ENCODE measurements at places on chromosomes 7 and 10. TPM values are rescaled to one million over a fixed set of nuclear protein-coding genes. Genes with fewer than 3 reads are reported as not detected.

DNA sequence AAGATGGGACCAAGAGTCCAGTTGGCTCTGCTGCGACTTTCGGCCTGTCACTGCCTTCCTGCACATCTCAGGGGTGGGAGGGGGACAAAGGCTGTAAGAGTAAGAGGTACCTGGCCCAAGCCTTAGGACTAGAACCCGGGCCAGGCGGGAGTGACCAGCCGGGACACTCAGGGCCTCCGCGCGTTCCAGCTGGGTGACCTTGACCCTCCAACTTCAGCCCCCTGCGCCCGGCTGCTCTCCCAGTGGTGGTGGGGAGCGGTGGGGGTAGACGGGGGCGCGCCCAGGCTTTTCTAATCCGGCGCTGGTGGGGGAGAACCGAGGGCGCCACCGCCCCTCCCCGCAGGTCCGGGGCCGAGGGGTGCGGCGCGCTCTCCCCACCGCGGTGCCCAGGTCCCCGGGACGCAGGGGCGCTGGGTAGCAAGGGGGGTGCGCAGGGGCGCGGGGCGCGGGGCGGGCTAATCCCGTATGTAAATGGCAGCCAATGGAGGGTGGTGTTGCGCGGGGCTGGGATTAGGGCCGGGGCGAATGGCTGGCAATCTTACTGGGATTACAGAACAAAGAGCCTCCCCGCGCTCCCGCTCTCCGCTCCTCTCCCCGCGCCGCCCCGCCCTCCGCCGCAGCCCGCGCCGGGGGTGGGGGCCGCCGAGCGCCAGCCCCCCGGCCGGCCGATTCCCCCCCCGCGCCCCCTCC, at the start of gene GTF2IRD1:
TSS of gene GTF2IRD1 (plus strand) at position 585 of the 690 bp plus-strand sequence. CDS start 54,175 bp downstream, outside the sequence.
- peaks cover 2% of the 10 kb centered on the region for H3K27me3 ChIP-seq
- no peak within 1 kb of the TSS for H3K4me3 ChIP-seq
- H3K27ac ChIP-seq: no peak within 1 kb of the TSS
- peaks cover 7% of the 10 kb centered on the region for H3K4me1 ChIP-seq

DNA sequence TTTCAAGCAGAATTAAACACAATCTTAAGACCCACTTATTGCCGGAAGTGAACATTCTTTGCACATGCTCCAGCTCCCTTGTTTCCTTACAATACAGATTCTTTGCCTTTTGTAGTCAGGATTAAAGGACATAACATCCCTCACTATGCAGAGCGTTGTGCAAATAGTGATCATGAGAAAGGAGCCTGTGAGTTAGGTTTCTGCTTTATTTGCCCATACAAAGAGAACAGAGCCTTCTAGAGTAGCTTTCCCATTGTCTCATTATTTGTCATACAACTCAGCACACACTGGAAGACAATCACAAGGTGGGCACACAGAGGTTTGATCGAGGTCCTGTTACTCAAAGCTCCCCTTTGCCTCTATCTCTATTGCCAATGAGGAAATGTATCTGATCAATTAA, 48.2 kb upstream of the WDR11 start:
- no peak overlapping the region for H3K27ac ChIP-seq
- peaks cover 6% of the 10 kb centered on the region for H3K27me3 ChIP-seq
- H3K4me1 ChIP-seq: no peaks in the 10 kb centered on the region
- H3K4me3 ChIP-seq: no peak overlapping the region
- DNase-seq: no peak

DNA sequence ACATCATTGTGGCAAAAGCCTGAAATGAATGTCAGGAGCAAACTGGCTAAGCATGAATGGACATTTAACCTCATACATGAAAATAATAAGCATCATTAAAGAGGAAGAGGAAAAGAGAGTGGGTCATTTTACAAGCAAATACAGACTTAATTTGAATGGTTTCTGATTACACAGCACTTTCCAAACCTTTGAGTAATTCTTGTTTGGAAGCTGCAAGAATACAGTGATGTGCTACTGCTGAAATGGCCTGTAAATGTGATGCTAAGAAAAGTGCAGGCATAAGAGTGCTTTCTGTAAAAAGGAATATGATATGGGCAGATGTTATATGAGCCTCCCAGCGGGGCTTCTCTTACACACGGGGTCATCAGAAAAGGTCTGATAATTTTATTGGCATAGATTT, 30.2 kb downstream of the TAS2R16 start:
- DNase-seq: no peak
- H3K27me3 ChIP-seq: no peaks in the 10 kb centered on the region
- no peaks in the 10 kb centered on the region for H3K4me1 ChIP-seq
- no peak overlapping the region for H3K4me3 ChIP-seq
- no peaks in the 10 kb centered on the region for H3K36me3 ChIP-seq

- H3K27ac ChIP-seq: no peak overlapping the region
- peaks cover 6% of the 10 kb centered on the region for H3K4me1 ChIP-seq
- H3K27me3 ChIP-seq: no peaks in the 10 kb centered on the region
- no peak overlapping the region for H3K4me3 ChIP-seq
These were observed 9.3 kb downstream of the LZTS2 start for GRCh38 chr10:101008823-101009423.

GRCh38 chr7:32561613-32562012, 66.3 kb downstream of the AVL9 start:
- no peak overlapping the region for H3K27ac ChIP-seq
- no peak for DNase-seq
- no peak overlapping the region for H3K4me3 ChIP-seq
- no peaks in the 10 kb centered on the region for H3K27me3 ChIP-seq

DNA sequence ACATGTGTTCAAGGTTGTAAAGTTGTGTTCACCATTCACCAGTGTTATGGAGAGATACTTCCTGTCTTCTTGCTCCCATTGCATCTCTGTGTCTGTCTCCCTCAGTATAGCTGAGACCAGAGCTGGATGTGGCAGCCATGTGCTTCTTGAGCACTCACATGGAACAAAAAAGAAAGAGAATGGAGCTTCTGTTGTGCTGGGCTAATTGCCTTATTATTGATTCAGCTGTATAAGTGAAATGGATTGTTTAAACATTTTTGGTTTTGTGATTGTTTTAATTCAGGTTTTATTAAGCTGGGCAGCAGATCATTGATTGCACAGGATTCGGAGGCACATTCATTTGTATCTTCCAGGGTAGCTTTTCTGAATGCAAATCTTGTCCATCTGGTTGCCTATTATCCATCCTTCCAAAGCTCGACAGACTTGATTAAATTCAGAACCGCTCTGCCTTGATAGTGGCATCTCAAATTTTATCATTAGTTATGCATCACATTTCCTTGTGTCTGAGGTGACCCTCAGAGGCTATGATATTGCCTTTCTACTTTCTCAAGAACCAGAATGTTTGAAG, 119.9 kb downstream of the CCNY start:
- no peak overlapping the region for H3K4me3 ChIP-seq
- H3K36me3 ChIP-seq: no peaks in the 10 kb centered on the region
- H3K27me3 ChIP-seq: peaks cover 2% of the 10 kb centered on the region

DNA sequence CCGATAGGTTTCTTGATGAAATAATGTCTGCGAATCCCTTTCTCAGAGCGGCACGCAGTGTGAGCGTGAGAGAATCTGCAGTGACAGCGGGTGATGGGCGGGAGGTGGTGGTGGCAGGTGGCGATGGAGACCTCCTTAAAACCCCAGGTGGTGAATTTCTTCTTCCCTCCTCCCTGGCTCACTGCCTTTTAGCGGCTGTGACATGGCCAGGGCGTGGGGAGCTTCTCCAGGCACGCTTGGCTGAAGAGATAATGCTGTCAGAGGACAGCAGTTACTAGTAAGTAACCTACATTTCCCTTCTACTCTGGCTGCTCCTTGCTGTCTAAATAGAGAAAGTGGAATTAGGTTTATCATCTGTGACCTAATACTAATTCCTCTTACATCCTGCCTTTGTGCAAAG, 141.4 kb upstream of the INSYN2A start:
- no peaks in the 10 kb centered on the region for H3K36me3 ChIP-seq
- no peak overlapping the region for H3K27ac ChIP-seq
- peaks cover 3% of the 10 kb centered on the region for H3K27me3 ChIP-seq
- H3K4me1 ChIP-seq: no peaks in the 10 kb centered on the region
- H3K4me3 ChIP-seq: no peak overlapping the region

The RELN gene
- not detected for polyA plus RNA-seq

The ERVW-1 gene
- polyA plus RNA-seq: not detected

The NEUROD6 gene
- not detected for polyA plus RNA-seq

The KLLN gene
- not detected for polyA plus RNA-seq

The IFIT1B gene
- polyA plus RNA-seq: not detected
